ENCODE measurements at places on chromosomes 7 and 10.

DNA sequence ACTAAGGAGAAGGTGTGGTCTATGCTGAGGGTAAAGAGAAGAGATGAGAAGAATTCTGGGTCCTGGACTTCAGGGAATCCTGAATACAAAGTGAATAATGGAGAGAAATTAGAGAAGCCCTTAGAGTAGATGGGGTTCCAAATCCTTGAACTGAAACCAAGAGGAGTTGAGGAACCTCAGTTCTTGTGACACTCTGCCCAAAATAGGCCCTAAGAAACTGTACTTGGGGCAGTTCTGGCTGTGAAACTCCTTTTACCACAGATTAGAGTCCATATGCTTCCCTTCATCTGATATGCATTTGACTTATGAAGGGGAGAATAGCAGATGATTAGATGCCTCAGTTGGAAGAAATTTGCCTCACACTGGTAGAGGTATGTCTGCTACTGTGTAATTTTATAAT lies 19.0 kb downstream of the TES start:
- no peak for DNase-seq

GRCh38 chr7:114533131-114533530 lies 118.5 kb downstream of the FOXP2 start:
- no peak for DNase-seq

DNA sequence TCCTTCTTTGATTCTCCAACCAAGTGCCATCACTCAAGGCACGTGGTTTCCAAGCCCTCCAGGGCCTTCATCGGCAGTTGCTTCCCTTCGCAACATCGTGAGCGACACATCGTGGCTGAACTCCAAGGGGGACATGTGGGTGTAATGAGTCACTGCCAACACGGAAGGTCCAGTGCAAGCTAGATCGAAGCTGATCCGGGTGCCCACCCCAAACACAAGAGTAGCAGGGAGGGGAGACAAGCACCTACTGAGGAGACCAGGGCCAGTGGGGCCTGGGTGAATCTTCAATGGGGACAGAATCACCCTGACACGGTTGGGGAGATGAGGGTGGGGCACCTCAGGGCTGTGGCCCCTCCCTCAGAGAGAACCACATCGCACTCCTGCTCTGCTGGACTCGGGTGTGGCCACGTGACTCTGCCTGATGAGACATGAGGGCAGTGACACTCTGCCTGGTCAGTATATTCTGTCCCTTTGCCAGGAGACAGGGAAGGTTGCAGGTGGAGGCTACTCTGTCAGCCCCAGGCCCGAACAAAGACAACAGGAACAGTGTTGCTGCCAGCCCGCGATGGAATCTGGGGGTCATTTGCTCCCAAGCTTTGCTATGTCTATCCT lies 36.8 kb upstream of the HSPA12A start:
- no peak for DNase-seq

- DNase-seq = no peak
Measured at GRCh38 chr10:27724287-27724686, 21.3 kb downstream of the MKX start.

DNA sequence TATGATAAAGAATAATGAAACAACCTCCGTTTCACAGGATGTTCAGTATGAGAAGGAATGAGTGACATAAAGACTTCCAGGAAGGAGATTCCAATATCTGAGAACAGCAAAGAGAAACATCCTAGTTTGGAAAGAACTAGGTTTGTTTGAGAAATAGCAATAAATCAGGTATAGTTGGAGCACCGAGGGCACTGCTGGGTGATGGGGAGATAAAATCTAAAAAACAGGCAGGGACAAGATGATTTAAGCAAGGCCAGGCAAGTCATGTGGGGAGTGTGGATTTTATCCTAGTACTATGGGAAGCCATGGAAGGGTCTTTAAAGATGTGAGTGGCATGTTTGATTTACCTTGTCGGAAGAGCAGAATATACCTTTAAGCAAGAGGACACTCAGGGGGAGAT lies 169.7 kb downstream of the SPAG6 start:
- no peak for DNase-seq

DNA sequence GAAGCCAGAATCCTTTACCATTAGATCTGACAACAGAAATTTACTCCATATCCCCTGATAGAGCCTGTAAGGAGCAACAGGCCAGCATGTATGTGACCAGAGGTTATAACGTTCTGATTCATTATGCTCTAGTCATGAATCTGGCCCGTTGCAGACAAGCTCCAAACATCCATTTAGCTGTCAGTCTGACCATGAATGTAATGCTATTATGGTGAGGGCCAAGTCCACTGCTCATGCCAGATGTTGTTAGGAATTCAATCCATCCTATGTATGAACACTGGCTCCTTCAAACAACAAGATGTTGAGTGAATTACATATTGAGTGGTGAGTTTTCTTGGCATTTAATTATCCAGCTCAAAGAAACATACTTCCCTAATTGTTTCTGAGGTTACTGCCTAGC lies 610.1 kb upstream of the ANKRD30A start:
- DNase-seq = no peak

DNA sequence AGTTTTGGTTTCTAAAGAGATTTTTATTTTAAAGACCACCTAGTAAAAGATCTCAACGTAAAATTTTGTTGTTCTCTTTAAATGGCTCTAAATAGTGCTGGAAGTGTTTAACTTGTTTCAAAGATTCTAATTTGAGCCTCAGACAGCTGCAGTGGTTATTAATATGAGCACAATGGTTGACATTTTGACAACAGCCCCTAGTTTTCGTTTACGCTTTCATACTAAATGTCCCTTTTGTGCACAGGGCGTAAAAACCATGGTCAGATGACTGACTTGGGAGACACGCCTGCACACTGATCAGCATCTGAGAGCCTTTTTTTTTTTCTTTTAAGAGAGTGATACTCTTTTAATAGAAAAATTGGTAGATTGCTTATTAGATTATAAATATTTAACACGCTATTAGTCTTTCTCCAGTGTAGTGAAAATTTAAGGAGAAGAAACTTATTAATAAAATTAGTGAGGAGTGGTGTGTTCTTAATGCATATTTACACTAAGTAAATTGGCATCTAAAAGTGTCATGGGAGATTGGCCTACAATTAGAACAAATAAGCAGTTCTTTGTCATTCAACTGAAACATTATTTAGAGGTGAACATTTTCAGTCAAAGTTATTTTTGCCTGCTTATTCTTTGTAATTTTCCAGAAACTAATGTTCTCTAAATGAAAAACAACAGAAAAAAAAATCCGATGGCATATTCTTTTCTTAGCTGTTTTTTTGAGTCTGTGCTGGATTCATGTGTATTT lies 182.8 kb upstream of the PHYHIPL start:
- no peak for DNase-seq

- no peak for DNase-seq
Measured at GRCh38 chr7:55641811-55642210, 69.5 kb upstream of the VOPP1 start.

DNA sequence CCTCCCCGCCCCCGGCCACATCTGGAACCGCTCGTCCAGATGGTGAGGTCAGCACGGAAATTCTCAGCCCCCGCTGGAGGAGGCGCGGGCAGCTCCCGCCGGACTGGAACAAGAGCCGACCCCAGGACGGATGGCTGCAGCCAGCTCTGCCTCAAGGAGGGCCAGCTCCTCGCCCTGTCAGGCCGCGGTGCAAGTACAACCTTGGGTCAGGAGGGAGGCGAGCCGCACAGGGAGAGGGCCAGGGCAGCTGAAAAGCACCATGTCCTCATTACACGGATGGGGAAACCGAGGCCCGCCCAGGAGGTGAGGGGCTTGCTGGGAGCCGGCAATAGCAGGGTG lies 3.8 kb upstream of the GRIFIN start:
- DNase-seq = no peak

DNA sequence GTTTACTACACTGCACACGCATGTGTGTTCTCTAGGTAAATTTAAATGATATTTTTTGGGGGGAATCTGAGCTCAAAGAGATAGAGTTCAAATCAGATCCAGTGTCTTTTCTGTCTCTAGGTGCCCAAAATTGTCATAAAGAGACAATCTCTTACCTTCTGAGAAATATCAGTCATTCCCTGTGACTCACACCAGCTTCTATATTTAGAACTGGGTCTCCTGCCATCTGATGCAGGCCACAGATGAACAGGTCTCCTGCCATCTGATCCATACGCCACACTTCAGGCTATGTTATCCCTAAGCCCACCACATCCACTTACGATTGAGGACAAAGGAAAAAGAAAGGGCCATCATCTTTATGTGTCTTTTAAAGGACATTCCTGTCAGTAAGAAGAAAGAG lies 136.3 kb upstream of the LAMB4 start:
- DNase-seq = no peak

GRCh38 chr10:124414076-124414475 lies 4.6 kb downstream of the OAT start:
- no peak for DNase-seq
